ENCODE measurements at places on chromosomes 12 and 14.

DNA sequence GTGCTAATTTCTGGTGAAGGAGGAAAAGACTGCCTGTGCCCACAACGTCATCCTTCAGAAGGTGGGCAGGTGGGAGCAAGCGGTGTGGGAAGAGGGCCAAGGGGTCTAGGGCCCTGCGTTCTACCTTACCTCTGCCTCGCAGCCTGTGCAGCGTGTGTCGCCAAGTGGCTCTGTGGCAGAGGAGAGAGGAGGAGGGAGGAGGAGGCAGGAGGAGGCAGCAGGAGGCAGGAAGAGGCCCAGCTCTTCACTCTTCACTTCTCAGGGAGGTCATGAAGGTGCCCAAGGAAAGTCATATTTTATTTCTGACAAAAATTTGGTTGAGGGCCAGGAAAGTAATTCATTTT is 177.9 kb downstream of the MYRFL start:
- DNase-seq, result no peak

GRCh38 chr14:60349663-60350365 is 100.8 kb downstream of the PPM1A start:
- peak; percentile 23 for DNase-seq

- DNase-seq, result no peak
Measured at GRCh38 chr14:21258005-21258888, 11.0 kb downstream of the HNRNPC start.

DNA sequence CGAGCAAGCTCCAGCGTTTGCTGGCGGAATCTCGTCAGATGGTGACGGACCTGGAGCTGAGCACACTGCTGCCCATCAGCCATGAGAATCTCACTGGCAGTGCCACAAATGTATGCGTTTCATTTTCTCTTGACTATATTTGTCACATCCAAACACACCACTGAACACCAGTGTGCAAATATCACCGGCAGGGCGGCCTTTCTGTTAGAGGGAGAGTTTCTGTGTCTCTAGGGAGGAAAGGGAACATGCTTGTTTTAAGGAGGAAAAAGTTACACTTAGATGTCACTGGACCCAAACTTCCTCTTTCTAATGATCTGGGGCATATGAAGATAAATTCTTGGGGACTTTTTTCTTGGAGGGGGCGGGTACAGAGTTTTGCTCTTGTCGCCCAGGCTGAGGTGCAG is 21.9 kb upstream of the HIP1R start:
- DNase-seq, result peak; percentile 59

DNA sequence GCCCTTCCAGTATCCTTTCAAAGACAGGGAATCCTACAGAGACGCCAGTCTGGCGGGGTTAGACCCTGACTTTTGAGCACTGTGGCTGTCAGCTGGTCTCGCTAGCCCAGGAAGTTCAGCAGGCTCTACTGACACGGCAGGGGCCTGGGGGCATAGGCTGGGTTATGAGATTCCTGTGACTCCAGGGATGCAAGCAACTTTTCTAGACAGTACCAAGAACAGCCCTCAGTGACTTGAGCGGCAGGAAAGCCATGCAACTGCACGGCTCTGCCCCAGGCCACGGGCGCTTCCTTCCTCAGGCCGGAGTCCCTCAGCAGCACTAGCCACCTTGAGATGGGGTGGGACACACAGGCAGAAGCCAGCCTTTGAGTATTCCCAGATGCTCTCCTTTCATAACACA is 5.1 kb upstream of the SIVA1 start:
- no peak for DNase-seq

- DNase-seq, result no peak
Measured at GRCh38 chr12:56775638-56776037, 12.5 kb downstream of the HSD17B6 start.

- no peak for DNase-seq
Measured at GRCh38 chr12:12997156-12997555, 2.9 kb downstream of the HEBP1 start.

DNA sequence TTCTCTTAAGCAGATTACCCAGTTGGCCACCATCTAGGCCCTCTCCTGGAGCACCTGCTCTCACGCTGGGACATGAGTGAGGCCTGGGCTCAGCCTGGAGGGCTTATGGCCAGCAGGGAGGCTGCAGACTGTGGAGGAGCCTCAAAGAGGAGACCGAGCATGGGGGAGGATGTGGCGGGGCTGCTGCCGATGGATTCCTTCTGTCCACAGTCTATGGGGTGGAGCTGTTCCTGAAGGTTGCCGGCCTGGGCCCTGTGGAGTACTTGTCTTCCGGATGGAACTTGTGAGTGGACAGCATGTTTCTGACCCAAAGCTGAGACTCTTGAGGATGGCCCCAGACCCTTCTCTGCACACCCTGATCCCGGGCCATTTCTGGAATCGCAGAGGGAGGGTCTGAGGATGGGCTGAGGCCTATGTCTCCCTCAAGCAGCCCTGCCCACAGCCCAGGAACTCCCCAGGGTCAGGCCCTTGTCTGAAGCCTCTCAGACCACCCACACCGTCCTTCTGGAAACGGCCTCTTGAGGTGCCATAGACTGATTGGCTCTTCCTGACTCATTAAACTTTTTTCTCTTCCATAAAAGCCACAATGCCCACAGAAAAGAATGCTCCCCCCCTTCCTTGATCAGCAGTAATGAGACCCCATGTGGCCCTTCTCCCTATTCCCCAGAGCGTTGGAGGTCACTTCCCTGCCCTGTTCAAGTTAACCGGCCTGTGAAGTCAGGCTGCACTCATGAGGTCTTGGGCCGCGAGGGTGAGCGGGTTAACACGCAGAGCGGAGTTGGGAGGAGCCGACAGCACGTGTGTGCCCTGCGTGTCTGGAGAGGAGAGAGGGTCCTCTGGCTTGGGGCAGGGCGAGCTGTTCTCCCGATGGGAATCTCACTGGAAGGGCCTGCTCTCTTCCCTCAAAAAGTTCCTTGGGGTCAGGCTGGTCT is 49.0 kb downstream of the SLC8B1 start:
- no peak for DNase-seq

DNA sequence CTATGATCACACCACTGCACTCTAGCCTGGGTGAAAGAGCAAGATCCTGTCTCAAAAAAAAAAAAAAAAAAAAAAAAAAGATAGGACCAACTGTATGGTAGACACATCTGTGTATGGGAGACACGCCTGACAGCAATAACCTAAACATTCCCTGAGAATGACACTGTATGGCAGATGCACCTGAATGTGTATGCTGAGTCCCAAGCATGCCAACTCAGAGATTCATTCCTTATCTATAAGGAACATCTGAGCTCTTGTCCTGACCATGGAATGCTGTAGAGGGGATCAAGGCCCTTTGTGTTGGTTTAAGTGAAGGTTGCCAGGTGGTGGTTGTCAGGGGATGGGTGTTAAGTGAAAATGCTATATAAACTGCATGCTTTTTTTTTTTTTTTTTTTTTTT is 19.2 kb upstream of the LGALS3 start:
- no peak for DNase-seq

DNA sequence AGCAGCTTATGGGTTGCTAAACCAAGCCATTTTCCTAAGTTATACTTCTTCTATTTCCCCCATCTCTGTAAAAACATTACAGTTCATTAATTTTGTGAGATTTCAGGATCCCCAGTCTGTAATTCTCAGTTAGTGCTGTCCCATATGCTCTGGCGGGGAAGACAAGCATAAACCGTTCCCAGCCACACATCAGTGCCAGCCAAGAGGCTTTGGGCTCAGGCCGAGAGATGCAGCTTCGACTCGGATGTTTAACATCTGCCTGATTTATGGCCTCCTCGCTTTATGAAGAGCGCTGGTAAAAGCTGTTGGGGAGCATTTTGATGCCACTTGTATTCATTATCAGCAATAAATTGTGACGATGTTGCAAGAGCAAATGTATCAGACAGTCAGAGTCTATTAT is 349.1 kb upstream of the CCDC196 start:
- no peak for DNase-seq

DNA sequence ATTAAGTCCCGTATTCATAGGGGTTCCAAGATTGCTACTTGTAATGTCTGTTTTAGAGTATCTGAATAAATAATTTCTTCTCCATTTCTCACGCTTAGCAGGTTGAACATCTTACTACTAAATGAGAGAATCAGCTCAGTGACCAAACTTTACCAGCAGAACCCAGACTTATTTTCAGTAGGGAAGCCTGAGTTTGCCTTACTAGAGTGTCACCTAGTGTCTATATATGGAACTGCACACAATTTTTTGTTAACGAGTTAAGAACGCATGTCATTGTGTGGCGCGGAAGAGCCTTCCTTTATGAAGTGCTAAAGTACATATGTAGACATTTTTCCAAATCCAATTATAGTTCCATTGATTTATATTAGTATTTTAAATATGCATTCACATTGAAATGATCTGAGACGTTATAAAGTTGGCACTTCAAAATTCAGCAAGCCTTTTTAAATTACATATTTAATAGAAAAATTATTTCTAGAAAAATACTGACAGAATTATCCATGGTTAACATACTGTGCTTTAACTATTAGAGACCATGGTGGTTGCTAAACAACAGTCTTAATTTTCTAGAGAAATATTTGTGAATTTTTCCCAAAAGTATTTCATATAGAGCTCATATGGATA is 88.3 kb downstream of the RPS29 start:
- DNase-seq, result peak; percentile 58

DNA sequence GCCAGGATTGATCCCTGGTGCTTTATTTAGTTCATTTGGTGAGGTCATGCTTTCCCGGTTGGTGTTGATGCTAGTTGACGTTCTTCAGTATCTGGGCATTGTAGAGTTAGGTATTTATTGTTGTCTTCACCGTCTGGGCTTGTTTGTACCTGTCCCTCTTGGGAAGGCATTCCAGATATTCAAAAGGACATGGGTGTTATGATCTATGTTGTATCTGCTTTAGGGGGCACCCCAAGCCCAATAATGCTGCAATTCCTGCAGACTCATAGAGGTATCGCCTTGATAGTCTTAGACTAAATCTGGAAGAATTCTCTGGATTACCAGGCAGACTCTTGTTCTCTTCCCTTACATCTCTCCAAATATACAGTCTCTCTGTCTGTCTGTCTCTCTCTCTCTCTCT is 42.1 kb downstream of the AK7 start:
- DNase-seq, result no peak

DNA sequence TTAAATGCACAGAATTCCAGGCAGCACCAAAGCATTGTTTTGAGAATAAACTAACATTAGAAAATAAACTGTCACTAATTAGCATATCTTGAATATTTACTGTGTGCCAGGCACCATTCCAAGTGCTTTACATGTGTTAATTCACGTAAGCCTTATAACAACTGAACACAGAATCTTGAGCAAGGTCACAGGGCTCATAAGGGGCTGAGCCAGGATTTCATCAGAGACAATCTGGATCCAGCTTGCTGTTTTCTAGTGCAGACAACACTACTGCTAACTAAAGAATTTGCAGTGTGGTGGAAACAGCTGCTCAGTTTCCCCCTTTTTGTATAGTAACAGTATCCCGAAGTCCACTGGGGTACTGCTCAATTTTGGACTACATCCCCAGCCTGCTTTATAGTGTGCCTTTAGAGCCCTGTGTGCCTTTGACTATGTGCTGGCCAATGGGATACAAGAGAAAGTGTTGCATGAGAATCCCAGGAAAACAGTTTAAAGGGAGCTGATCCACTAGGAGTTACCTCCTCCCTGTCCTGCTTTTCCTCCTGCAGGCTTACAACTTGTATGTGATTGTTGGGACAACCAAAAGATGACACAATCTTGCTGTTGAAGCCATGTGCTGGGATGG is 36.0 kb upstream of the RMST start:
- DNase-seq, result no peak

DNA sequence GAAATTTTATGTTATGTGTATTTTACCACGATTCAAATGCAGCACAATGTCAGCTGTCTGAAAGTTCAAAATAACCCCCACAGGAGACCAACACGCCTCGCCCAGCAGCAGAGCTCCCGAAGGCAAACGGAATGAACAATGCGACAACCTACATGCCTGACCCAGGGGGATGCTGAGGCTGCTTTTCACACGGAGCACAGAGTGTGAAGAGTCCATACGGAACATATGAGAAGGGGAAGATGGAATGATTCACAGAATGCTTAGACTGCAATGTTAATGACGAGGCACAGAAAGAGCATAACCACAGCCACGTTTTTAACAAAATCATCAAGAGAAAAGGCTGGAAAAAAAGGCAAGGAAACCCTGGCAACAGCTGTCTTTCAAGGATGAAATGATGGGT is 22.6 kb downstream of the ZFYVE21 start:
- no peak for DNase-seq

DNA sequence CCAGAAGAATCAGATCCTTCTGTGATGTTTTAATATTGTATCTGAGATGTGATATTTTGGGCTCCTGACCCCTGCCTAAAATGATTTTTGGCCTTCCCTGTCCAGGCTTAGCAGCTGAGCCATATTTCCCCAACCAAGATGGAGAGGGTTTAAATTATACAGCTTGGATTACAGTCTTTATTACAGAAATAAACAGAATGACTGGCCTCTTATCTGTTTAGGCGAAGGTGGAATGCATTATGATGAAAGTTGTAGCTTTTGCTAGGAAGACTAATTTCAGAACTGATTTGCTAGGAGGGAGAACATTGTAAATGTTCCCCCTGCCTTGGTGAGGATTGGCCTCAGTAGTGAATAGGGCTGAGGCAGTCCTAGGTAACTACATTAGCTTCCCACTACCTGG is 23.3 kb downstream of the BMAL2 start:
- no peak for DNase-seq

- DNase-seq, result no peak
Measured at GRCh38 chr12:24979329-24979728, 30.4 kb upstream of the BCAT1 start.

DNA sequence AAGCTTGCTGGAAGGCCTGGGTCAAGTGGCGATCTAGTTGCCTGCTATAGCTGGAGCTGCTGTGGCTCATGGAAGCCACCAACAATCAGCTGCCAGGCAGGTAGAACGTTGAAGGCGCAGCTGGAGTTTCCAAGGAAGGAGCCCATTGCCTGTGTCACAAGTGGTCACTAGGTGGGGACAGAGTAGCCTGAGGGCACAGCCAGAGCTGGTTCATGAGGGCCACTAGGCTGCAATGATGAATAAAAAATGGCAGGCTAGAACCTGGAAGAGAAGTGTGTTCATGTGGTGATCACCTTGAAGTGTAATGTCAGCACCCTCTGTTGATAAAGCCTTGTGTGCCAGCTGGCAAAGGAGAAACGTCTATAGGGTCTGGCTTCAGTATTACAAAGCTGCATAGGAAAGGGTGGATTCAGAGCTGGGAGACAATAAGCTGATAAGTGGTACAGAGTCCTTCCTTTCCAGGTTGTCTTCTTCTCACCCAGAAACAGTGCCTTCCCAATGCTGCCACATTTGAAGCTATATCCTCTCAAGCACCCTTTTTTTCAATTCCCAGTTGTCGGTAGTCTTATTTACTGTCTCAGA is 165.8 kb downstream of the EMP1 start:
- peak; percentile 25 for DNase-seq

DNA sequence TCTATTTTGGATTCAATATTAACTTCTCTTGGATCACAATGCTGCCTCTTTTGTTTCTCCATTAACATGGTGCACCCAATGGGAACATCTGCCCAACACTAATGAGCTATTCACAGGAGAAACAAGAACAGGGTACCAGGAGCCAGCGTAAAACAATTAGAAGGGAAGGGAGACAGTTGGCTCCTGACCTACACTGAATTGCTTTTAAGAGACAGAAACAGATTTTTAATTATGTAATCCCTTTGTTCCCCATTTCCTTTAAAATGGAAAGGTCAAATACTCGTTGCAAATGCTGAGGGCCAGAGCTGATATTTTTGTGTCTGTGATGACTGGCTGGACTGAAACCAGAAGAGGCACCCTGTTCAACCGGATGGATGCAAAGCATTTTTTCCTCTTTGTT is 108.3 kb downstream of the SEC23A start:
- DNase-seq, result no peak

Data from CD4-positive, alpha-beta T cell treated with Interleukin-1 beta for 1 hour (primary cell).